Activated CD4-positive, alpha-beta T cell treated with anti-CD3 and anti-CD28 coated beads for 36 hours (primary cell): ENCODE measurements at places on chromosomes 7 and 10. TPM values are rescaled to one million over a fixed set of nuclear protein-coding genes. Genes with fewer than 3 reads are reported as not detected.
A peak's percentile ranks its signal among the peaks of the same experiment; 100 is the strongest.

CALML5 gene
- not detected for total RNA-seq

DNA sequence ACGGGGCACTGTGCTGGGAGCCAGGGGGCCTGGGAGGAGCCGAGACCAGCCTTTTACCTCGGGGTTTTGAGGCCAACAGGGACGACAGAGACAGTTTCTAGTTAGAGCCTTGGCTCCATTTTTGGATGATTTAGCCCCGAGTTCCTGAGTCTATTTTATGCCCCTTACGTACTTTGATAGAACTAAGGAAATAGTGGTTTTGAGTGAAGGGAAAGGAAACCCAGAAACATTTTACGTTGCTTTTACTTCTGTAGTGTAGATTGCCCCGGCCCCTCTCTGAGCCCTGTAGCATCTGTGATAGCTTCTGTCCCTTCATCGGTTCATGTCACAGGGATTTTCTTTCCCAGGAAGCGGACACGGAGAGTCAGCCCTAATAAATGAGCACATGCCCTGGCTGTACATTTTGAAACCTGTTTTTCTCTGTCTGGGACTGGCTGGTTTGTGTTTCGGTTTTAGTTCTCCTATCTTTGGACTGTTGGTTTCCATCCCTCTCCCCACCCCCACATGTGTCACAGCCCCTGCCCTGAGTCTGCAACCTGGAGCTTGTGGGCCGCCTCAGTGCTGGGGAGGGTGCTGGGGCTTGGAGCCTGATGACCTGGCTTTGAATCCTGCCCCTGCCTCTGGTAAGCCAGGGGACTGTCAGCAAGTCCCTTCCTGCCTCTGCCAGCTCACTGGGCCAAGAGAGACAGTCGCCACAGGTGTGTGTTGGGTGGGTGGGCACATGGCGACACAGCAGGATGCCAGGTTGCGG, 6.9 kb upstream of the ORAI2 start:
- no peaks in the 10 kb centered on the region for H3K27me3 ChIP-seq
- peak overlapping the region; percentile 100 for H3K27ac ChIP-seq
- peaks cover 62% of the 10 kb centered on the region for H3K4me1 ChIP-seq

DNA sequence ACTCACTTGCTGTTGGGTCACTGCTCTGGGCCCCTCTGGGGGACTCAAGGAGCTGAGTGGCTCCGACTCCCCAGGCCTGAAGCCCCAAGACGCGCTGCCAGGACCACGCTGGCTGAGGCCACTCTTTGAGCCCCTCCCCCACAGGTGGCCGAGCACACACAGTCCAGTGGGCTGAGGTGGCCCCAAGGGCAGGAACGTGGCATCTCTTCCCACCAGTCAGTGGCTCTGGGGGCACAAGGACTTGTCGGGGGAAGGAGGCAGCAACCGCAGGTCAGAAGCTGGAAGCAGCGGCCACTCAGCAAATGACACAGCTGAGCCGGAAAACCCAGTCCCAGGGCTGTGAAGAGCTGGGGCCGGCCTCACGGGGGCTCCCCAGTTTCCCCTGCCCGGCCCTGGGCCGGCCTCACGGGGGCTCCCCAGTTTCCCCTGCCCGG, 24.1 kb downstream of the GRIFIN start:
- DNase-seq, result peak; percentile 46
- H3K4me1 ChIP-seq, result peaks cover 4% of the 10 kb centered on the region
- no peak overlapping the region for H3K4me3 ChIP-seq
- H3K27me3 ChIP-seq, result no peaks in the 10 kb centered on the region
- H3K27ac ChIP-seq, result no peak overlapping the region

DNA sequence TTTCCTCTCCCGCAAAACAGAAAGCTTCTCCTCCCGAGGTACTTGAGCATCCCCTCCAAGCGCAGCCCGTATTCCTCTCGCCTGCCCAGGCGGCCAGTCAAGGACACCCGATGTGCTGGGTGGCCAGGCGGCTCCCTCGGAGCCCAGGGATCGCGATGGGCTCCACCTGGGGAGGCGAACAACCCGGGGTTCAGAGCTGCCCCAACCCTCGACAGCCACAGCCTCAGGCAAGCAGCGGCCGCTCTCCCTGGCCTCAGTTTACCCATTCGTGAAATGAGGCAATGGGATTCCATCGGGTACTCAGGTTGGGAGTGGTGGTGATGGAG, 147.4 kb downstream of the CYP26A1 start:
- peaks cover 4% of the 10 kb centered on the region for H3K27me3 ChIP-seq
- DNase-seq, result no peak
- no peak overlapping the region for H3K4me3 ChIP-seq
- no peak overlapping the region for H3K27ac ChIP-seq

SFTPA1 gene
- not detected for total RNA-seq

DNA sequence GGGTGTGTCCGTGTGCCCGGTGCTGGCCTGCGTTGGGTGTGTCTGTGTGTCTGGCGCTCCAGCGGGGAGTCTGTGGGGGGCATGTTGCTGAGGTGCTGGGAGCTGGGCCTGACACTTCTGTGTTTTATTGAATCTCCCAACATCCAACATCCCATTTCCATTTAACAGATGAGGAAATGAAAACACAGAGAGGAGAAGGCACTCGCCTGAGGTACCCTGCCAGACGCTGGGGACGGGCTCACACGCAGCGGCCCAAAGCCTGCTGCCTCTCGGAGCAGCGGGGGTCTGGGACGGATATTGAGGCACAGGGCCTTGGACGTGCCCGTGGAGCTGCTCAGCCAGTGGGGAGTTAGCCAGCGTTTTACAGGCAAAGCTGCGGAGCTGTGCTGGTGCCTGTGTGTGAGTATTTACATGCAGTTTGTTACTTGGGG, 133.9 kb downstream of the DNAJB6 start:
- peaks cover 28% of the 10 kb centered on the region for H3K4me1 ChIP-seq
- H3K27me3 ChIP-seq, result no peaks in the 10 kb centered on the region
- no peak overlapping the region for H3K4me3 ChIP-seq
- peaks cover 15% of the 10 kb centered on the region for H3K36me3 ChIP-seq
- no peak overlapping the region for H3K27ac ChIP-seq

DNA sequence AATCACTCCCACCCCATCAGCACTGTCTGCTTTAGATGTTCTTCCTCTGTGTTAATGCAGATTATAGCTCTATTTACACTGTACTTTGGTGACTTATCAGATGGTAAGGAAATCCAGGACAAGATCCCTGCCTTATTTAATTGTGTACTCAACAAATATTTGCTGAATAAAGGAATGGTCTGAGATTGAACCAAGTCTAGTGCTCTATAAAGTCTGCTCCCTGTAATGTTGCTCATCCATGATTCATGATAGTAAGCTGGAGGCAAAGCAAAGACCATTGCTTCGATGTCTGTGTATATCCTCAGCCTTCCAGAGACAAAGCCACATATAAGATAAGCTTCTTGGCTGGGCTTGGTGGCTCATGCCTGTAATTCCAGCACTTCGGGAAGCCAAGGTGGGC, 33.5 kb downstream of the PLCE1 start:
- H3K36me3 ChIP-seq, result no peaks in the 10 kb centered on the region
- H3K4me3 ChIP-seq, result no peak overlapping the region
- H3K27ac ChIP-seq, result no peak overlapping the region
- H3K27me3 ChIP-seq, result peaks cover 9% of the 10 kb centered on the region

GRCh38 chr10:32929634-32930033, 28.4 kb downstream of the ITGB1 start:
- no peaks in the 10 kb centered on the region for H3K27me3 ChIP-seq
- H3K36me3 ChIP-seq, result peaks cover 42% of the 10 kb centered on the region
- DNase-seq, result no peak
- no peak overlapping the region for H3K27ac ChIP-seq
- no peak overlapping the region for H3K4me3 ChIP-seq
- peaks cover 13% of the 10 kb centered on the region for H3K4me1 ChIP-seq

CH25H gene
- not detected for total RNA-seq

DNA sequence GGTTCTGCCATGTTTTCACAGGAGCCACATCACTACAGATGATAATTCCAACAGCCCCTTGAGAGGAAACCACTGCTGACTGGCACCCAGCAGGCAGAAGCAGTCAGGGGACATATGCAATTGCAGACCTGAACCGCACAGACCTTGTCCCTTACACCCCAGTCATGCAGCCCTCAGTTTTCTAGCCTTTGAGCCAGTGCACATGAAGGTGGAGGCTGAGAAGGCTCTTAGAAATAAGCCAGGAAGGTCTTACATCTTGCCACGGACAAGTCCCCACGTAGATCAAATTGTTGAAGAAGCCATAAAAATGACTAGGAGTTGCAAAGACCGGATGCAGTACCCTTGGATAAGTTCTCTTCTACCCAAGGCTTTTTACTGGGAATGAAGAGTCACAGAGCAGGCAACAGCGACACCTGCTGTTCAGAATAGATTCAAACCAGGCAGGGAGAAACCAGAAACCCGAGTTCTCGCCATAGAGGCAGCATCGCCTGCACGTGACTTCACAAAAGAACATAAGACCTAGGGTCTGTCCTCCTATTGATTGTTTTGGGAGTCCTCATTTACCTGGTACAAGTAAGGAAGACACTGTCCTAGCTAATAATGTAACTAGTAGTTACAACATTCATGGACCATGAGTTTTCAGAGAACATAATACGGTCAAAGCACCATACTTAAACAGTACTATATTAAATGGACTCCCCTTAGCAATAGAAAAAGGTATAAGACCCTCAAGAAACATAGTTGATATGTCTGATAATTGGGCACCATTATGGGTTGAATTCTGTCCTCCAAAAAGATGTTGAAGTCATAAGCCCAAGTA, 11.1 kb downstream of the STEAP1B start:
- DNase-seq, result peak; percentile 79
- H3K4me1 ChIP-seq, result no peaks in the 10 kb centered on the region
- H3K36me3 ChIP-seq, result no peaks in the 10 kb centered on the region
- H3K27ac ChIP-seq, result no peak overlapping the region
- H3K27me3 ChIP-seq, result peaks cover 4% of the 10 kb centered on the region
- no peak overlapping the region for H3K4me3 ChIP-seq
